Left lung (tissue), 14 donors: ENCODE measurements at places on chromosomes 2 and 18.

GRCh38 chr2:179861416-179862067, at the start of gene ZNF385B:
TSS of gene ZNF385B (minus strand) at chr2:179861612.
- DNase-seq = peak; percentile 19

DNA sequence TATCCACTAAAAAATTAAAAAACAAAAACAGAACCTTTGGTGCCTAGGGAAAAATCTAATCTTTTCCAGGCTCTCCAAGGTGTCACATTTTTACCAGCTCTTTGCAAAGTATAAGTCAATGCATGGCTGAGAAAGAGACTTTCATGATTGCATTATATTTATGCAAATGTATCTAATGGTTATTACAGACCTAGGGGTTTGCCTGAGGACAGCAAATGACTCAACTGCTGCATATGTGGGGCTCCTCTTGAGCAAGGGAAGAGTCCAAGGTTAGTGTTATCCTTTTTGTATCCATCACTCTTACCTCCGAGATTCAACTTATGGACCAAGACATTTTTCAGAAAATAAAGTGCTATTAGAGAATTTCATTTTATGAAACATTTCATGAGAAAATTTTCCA, 33.9 kb upstream of the RMP24 start:
- DNase-seq = no peak

GRCh38 chr18:66646609-66647008, 42.7 kb upstream of the CDH19 start:
- DNase-seq = no peak

DNA sequence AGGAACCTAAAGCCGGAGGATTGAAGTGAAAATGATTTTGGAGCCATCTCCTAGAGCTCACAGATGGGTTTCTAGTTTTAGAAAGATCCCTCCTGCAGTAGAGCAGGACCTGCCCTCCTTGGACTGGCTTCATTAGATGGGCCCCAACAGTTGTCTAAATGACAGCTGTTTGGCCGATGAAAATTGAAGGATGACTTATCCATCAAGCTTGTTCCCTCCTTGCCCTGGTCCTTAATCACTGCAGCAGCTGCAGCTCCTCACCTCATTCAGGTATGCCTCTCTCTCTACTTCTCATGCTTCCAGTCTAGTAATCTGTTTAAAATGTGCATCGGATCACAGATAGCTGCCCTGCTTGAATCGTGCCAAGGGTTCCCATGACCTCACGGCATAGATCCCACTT, 677.6 kb downstream of the BCL11A start:
- DNase-seq = no peak

GRCh38 chr18:46609048-46609447, 48.0 kb downstream of the LOXHD1 start:
- DNase-seq = no peak

- no peak for DNase-seq
These were observed 76.9 kb downstream of the AOX1 start for GRCh38 chr2:200662727-200663126.

GRCh38 chr2:99619151-99619550, 129.3 kb upstream of the REV1 start:
- no peak for DNase-seq

DNA sequence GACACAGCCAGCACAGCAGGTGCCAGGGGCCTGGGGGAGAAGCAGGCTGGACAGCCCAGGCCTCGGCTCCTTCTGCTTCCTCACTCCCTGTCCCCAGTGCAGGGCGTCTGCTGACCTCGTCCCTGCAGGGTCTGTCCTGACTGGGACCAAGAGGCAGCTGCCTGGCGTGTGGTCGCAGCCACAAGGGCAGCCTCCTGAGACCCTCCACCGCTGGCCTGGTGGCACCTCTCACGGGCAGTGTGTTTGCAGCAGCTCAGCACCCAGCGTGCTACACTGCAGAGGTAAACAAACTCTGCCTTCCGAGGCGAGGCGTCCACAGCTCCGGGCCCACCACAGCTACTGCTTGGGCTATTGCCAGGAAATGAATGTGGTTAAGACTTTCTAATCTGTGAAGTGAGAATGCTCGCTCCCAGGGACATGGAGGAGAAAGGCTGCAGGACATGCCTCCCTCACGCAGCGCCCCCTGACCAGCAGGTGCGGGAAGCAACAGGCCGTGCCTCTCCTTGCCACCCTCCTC, 46.1 kb upstream of the HPCAL1 start:
- DNase-seq = peak; percentile 68

- DNase-seq = no peak
These were observed 10.7 kb downstream of the PIK3C3 start for GRCh38 chr18:41965634-41966255.

DNA sequence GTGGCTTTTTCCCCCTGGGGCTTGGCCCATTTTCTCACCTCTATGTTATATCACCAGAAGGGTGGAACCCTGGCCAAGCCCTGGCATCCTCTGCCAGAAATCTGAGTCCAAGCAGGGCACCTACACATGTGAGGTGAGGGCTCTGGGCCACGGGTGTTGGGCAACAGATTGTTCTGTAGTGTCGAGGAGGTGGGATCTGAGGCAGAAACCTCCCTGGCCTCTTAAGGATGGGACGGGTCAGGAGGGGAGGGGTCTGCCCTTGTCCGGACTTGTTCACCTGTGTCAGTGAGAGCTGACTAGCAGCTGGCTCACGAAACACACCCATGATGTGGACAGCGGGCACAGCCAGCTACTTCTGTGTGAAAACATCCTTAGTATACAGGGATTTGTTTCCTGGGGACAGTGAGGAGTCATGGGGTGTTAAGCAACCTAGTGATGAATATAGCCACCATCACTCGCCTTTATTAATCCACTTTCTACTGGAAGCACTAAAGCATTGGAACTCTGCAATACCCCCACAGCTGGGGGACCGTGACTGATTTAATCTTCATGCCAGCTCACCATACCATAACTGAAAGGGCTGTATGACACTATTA, 35.6 kb downstream of the EPAS1 start:
- no peak for DNase-seq

- no peak for DNase-seq
These were observed 403.2 kb downstream of the THSD7B start for GRCh38 chr2:137168552-137168951.

DNA sequence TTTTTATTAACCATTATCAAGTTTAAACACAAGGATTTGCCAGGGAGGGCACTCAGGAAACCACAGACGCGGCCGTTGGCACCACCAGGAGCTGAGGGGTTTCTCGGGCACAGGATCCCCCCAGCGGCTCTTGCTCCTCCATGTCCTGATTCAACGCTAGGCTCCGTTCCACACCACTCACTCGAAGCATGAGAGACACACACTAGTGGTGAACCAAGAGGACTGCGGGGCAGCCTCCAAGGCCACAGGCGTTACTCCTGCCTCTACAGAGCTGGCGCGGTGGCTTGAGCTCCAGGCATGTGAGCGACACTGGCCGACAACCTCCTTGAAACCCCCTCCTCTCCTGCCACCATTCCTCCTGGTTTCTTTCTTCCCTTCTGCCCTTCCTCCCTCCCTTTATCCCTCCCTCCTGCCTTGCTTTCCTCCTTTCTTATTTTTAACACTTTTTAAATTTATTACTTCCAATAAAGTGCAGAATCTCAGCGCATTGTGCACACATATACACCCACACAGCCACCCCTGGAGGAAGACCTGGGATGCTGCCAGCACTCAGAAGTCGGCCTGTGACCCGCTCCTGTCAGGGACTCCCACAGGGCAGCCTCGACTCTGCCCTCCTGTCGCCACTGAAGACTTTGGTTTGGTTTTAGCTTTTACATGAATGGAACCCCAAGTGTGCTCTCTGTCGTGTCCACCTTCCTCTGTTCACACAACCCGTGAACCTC, 21.7 kb downstream of the COX7A2L start:
- no peak for DNase-seq

DNA sequence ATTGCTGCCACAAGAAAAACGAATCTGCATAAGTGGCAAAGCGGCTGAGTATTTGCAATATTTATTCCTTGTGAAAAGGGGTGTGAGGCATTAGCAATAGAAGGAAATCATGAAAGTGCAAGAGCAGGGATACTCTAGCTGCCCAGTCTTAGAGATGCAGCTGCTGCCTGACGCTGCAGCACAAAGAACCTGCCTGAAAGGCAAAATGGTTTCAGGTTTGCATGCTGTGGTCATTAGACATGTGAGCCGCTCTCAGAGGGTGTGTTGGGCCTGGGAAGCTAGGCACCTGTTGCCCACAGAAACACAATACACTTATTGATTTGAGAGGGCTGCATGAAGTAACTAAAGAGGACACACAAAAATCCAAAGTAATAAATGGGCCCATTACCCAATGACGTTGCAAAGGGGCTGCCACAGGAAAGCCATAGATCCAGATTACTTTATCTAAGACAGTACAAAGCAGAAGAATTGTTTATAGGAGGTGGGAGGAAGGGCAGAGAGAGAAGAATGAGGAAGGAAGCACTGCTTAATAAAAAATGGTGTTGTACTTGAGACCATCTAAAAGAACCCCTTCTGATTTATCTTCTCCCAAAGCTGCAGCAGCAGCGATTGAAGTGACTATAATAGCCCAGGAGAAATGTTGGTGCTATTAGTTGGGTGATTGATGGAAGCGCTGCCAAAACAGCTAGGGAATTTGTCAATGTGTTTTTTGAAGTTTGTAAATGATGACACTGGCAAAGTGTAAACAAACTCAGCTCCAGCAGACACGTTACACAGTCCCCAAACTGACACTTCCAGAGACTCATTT, 492.4 kb upstream of the ACVR2A start:
- DNase-seq = no peak

DNA sequence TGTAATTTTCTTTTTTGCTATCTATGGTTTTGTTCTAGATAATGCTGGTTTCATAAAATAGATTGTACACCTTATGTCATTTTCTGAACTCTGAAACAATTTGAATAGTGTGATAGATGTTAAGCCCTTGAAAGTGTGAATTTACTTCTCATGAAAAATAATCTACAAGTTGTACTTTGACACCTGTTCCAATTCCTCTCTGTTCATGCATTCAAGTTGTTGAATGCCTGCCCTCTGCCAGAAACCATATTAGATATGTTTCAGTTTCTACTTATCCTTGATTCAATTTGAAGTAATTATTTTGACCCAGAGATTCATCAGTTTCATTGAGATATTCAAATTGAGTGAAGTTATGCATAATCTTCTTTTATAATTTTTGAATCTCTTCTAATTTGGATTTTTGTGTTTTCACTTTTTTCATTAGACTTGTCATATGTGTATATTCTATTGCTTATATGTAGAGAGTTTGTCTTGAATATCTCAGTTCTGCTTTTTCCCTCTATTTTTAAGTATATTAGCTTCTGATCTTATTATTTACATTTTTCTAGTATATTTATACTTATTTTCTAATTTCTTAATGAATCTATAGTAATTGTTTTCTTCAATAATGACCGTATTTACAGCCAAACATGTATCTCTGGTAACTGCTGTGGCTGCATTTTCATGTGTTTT, 143.3 kb upstream of the TACR1 start:
- no peak for DNase-seq

DNA sequence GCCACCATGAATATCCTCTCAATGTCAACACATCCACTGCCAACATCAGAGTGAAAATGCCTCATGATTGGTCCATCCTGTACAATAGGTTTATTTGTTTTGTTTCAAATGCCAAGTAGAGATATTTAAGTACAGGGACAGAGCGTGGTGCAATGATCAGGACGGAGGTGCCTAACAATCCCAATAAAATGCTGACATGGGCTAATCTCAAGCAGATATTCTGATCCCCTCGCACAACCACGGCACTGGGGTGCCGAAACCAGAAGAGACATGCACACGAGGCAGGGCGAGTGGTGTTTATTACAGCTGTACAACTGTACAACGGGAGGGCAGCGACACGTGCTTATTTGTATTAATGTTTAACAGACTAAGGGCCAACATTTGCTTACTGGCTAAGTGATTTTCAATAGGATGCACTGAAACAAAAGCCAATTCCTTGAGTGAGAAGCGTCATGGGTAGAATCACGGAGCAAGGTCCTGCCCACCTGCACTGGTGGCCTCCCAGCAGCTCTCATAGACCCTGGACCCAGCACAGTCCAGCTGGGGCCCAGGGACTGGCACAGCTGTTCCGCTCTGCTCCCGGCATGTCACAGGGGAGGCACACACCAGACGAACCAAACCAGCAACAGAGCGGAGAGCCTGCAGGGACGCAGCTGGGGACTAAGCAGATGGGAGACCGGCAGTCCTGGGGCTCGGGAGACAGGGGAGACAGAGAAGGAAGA, 101.4 kb downstream of the HDAC4 start:
- no peak for DNase-seq

GRCh38 chr2:111116843-111117597, 3.7 kb upstream of the BCL2L11 start:
- peak; percentile 75 for DNase-seq

DNA sequence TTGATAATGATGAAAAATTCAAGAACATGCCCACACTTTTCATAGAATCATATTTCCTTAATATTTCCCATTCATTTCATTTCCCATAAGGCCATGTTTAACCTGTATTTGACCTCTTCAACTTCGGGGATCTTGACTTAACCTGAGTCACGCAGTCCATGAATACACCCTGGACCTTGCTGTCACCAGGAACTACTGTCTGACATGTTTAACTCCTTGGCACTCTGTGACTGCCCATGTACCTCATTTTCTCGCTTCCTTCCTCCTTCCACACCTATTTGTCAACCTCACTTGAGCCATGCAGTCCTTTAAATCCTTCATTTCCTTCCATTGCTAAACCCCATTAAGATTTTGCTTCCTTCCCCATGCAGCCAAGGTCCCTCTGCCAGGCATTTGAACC, 16.3 kb downstream of the ABCB11 start:
- no peak for DNase-seq

DNA sequence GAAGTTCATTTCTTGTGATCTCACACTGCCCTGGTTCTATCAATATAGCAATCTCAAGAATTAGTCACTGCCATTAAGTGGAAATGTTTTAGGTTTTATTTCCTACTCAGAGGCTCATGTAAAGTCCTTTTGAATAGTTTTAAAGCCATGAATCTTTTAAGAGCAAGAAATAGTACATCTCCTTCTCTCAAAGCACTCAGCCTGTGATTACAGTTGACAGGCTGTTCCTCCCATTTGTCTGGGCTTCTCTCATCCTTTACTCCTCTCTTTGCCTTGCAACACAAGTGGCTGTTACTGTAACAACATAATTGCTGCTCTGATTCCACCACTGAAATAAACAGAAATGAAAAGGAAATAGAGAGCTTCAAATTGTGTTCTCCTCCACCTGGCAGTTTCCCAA, 18.4 kb downstream of the GRP start:
- DNase-seq = no peak

DNA sequence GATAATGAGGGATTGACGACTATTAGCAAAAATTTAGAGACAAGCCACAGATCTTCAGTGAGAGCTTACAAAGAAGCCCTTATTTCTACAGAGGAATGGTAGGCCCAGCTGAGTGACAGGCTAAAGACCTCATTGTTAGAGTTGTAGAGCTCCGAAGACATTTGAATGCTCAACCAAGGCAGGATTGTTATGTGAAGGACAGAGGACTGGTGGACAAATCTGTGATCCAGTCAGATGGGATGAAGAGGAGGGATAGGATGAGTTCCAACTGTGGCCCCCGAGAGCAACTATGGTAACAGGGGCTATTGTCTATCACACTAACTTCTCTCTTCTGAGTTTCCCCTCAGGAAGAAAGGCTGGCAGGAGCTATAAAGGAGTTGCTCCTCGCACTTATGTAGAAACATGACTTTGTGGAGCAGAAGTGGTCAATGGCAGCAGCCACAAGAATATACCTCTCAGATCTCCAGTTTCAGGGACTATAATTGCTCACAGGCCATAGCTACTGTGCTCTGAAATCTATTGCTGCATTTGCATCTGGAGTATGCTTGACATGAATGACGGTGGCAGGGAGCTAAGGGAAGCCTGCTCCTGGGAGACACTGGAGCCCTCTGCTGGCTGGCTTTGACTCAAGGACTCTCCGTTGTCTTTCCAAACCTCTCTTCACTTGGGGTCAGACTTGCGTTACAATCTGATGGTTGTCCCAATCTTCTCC, 50.3 kb upstream of the GREB1L start:
- no peak for DNase-seq
